ENCODE measurements at places on chromosomes 13 and 19.

DNA sequence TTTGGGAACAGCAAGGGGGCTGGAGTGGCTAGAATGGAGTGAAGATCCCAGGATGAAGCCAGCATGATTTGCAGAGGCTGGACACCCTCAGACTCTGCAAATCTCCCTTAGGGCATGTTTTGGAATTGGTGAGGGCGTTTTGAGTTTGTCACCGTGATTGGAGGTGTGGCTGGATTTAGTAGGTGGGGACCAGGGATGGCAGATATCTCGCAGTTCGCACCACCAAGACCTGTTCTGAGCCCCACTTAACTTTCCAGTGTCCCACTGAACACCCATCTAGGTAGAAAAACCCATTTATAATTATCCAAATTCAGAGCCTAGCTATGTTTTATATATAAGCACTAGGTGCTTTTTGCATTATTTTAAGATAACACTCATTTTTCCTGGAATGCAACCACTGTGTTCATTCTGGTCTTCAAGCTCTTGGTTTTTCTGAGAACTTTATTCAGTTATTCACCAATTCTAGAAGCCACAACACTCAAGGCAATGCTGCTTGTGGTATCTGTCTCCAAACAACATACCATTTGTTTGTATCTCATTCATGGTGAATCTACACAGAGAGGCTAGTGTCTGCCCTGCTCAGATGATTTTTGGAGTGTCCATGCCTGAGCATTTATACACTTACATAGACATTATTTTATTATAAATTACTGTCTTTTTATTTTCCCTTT, 3.0 kb upstream of the NANOS2 start:
- DNase-seq, result no peak

GRCh38 chr13:31409678-31410356, 210.0 kb downstream of the B3GLCT start:
- no peak for DNase-seq

DNA sequence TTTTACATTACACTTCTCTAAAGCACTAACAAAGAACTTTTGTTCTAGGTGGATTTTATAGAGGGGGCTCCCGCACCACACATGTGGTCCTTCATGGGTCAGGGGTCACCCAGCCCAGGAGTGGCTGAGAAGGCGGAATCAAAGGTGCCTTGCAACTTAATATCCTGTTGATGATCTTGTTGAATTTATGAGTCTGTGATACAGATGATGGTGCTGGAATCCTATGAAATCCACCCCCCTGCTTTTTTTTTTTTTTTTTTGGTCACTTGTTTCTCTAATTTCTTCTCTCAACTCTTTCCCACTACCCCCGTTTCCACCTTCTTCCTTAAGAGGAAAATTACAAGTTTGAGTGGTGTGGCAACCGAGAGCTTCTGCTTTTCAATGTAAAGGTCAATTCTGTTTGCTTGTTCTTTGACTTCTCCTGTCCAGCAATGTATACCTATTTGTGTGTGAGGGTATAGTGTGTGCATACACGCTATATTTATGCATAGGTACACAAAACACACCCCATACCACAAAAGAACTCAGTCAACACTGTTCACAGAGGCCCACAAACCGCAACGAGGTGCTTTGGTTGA, 4.2 kb upstream of the ZIC2 start:
- DNase-seq, result no peak

- DNase-seq, result no peak
Observed at GRCh38 chr19:31666126-31666525, 316.9 kb upstream of the TSHZ3 start.

Data from stimulated activated CD8-positive, alpha-beta memory T cell treated with anti-CD3 and anti-CD28 coated beads, Interleukin-2, amount 100 ng/mL, for 1 hour (primary cell).